ENCODE measurements at places on chromosomes 16 and 17. TPM values are rescaled to one million over a fixed set of nuclear protein-coding genes. Genes with fewer than 3 reads are reported as not detected.

DNA sequence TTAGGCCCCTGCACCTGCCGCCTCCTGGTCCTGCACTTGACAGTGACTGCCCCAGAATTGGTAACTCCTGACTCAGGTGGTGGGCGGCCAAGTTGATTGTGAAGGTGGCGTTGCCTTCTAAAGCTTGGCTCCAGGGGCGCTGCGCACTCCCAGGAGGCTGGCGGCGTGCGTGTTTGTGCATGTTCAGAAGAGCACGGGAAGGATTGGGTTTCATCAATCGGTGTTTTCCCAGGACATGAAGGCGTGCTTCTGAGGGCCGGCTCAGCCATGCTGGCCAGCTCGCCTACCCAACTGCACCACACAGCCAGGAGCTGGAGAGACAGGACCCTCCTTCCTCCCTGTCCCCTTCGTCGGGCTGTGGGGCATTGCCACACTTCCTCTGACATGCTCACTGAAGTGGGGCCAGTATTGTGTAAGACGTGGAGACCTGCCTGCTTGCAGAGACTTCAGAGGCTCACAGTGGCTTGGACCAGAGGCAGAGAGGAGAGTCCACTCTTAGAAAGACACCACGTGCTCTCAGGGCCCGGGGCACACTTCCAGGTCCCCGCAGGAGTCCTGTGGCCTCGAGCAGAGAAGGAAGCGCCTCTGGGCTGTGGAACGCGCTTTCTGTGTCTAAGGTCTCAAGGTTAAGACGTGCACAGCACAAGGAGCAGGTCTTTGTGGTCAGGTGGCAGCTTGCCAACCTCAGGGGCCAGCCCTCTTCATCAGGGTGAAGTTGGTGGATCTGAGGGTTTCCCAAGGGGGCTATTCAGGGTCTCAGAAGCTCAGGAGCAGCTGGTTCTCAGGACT, 2.8 kb downstream of the RAB40C start:
- DNase-seq: peak; percentile 92

- no peak for DNase-seq
Observed at GRCh38 chr16:88050952-88051660, 99.9 kb downstream of the BANP start.

GRCh38 chr17:80356231-80356856, 58.6 kb upstream of the ENDOV start:
- DNase-seq: peak; percentile 64

DNA sequence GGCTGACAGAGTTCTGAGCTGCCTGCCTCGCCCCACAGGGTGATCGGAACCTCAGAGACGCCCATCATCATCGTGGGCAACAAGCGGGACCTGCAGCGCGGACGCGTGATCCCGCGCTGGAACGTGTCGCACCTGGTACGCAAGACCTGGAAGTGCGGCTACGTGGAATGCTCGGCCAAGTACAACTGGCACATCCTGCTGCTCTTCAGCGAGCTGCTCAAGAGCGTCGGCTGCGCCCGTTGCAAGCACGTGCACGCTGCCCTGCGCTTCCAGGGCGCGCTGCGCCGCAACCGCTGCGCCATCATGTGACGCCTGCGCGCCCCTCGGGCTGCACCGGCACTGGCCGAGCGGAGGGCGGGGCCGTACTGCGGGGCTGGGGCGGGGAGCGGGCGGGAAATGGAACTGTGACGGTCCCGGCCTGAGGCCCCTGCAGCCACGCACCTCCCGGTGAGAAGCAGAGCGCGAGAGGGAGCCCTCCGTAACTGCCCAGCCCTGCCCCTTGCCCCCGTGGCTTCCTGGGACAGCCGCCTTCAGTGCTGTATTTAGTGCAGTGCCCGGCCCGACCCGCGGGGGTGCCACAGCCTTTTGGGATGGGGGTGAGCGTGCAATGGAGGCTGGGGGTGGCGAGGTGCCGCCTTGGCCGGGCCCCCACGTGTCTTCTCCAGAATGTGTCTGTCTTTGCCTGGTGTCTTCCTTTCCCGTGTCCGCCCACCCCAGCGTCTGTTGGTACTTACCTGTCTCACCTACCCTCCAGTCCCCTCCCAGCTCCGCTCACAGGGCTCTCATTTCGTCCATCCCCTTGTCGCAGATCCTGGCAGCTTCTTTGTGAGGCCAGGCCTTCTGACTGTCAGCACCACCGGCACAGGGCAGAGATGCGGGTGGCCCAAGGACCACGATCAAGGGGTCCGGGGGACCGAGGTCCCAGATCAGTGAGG, 9.8 kb downstream of the RASL10B start:
- DNase-seq: no peak

DNA sequence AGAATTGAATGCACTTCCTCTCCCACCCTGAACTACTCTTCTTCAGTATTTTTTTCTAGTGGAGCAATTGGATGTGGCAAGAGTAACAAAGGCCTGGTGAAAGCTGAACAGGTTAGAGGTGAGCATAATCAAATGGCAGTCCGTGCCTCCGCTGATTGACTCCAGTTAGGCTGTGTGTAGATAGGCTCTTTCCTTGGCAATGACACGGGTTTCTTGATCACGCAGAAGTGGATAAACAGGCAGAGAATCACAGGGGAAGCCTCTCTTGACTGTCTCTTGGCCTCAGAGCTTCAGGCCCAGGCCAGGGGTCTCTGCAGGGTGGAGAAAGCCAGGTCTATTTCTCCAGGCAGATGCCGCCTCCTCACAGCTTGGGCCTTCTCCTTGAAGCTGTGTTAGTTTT, 4.2 kb downstream of the CD300LB start:
- peak; percentile 14 for DNase-seq

- DNase-seq: no peak
Observed at GRCh38 chr16:15498427-15499175, 64.2 kb downstream of the BMERB1 start.

- no peak for DNase-seq
Observed at GRCh38 chr16:28930652-28931051, 1.1 kb upstream of the CD19 start.

GRCh38 chr16:55411231-55411630, 67.8 kb upstream of the MMP2 start:
- DNase-seq: no peak

DNA sequence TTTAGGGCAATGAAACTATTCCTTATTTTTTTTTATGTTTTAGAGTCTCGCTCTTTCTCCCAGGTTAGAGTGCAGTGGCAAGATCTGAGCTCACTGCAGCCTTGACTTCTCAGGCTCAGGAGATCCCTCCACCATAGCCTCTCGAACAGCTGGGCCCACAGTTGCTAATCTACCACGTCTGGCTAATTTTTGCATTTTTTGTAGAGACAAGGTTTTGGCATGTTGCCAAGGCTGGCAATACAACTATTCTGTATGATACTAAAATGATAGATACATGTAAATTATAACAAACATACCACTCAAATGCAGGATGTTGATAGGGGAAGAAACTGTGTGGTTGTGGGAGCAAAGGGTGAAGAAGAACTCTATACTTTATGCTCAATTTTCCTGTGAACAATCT, 401.3 kb downstream of the ZFHX3 start:
- no peak for DNase-seq

DNA sequence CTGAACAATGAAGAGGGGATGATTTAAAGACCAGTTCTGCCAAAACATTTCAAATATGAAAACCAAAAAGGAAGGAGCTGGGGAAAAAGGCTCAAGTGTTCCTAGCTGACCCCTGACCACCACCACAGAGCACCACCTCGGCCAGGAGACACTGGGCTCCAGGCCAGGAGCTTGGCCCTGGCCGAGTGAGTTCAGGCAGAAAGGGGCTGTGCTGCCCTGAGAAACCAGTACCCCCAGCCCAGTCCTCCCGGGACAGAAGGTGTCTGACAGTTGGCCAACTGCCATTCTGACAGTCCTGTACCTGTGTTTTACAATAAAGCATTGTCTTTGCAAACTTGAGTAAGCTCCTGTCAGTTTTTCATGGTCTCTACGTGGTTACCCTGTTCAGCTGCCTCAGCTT, 98.2 kb downstream of the VPS53 start:
- no peak for DNase-seq

GRCh38 chr16:53052519-53053501, at the start of gene CHD9NB:
Gene CHD9NB, minus strand, starts transcription at chr16:53052897. Its CDS starts 8,739 bp downstream, at chr16:53044158.
- DNase-seq: peak; percentile 51

DNA sequence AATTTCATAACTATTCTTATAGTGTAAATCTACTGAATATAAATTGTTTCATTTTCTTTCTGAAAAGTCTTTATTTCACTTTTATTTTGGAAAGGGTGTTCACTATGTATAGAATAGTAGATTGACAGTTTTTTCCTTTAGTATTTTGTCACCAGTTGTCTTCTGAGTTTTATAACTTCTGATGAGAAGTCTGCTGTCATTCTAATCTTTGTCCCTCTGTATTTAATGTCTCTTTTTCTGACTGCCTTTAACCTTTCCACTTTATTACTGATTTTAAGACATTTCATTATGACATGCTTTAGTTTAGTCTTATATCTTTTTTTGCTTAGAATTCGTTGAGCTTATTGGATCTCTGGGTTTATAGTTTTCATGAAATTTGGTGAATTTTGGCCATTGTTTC, 166.9 kb downstream of the FTO start:
- no peak for DNase-seq

- peak; percentile 61 for DNase-seq
Observed at GRCh38 chr16:49474741-49475140, 101.1 kb downstream of the C16orf78 start.

GRCh38 chr17:227946-228615, 46.6 kb upstream of the DOC2B start:
- DNase-seq: no peak

- no peak for DNase-seq
Observed at GRCh38 chr17:31274252-31274651, 22.8 kb downstream of the OMG start.

GRCh38 chr16:55439101-55439690, 39.8 kb upstream of the MMP2 start:
- no peak for DNase-seq

DNA sequence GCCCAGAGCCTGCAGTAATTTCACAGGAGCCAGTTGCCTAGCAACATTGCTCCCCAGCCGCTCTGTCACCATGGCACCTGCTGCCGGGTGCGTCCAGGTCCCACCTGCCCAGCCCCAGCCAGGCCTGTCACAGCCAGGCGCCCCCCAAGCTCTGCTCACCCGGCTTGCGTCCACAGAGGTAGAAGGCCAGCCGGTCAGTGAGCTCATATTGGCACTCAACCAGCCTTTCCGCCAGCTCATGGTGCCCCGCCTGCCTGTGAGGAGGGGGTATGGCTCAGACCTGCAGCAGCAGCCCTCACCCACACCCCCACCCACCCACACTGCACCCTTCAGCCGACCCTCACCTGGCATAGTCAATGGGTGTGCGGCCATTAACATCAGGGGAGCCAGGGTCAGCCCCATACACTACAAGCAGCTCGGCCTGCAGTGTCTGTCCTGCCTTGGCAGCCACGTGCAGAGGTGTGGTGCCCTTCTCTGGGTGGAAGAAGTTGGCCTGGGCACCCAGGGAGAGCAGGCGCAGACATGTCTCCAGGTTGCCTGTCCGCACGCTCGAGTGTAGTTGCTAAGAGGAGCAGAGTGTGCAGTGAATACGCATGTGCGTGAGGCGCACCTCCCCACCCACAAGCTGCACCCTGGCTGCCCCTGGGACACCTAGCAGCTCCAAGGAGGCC, 7.7 kb downstream of the GIT1 start:
- no peak for DNase-seq

DNA sequence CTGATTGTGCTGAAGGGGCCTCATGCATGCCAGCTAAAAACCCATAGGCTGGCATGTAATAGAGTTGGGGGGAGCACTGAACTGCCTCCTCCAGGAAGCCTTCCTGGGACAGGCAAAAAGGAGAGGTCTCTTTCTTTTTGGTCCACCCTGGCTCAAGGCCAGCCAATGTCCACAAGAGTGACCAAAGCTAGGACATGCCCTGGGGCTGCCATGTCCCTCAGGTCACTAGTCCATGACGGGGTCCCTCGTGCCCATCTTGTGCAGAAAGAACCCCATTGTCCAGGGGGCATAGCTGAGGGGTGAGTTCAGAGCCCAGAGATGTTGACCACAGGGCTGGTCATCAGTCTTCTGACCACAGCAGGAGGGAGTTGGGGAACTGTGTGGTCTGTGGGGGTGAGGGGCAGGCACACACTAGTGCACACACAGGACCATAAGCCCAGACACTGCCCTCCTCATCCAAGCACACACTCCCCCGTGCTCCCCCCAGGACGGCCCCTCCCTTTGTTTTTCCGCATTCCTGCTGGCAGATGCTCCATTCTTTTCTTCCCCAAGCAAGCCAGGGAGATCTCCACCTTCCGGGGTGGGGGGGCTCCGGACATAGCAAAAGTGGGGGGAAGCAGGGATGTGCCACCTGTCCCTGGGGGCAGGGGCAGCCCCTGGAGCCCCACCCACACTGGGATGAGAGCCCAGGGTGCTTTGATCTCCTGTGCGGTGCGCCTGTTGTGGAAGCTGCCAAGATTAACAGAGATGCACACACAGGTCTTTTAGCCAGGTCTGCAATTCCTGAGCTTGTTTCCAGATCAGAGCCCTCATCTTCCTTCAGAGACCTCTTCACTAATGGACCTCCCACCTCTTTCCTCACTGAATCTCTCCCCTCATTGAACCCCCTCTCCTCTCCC, 25.2 kb upstream of the PHB1 start:
- no peak for DNase-seq

DNA sequence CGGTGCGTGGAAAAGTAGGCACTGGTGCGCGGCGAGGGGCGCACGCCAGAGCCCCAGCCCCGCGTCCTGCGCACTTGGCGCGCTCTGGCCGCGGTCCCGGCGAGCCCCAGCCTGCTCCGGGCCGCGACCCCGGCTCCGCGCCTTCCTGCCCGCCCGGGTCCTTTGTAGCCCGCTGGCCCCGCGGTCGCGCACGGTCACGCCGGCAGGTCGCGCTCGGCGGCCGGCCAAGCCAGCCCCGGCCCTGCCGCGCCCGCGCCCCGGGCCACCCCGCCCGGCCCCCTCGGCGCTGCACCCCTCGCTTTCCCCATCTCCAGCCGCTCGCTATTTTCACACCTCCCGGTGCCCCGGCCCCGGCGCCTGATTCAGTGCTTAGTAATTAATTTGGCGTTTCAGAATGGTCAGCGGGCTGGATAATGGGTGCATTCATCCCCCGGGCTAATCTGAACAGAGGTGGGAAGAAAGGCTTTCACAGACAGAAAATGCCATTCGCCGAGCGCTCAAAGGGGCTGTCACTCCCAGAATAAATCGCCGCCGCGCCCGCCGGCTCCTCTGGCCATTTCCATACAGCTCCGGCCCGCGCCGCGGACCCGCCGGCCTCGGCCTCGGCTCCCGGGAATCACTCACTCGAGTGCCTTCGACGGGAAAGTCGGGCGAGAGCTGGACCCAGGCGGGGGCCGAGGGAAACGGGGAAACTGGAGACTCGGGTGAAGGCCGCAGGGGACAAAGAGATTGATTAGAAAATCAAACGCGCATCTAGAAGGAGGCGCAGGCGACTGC, 17.8 kb upstream of the NTN1 start:
- DNase-seq: peak; percentile 85

GRCh38 chr17:76106703-76107102, 3.1 kb upstream of the EXOC7 start:
- DNase-seq: no peak

The GALR2 gene
- not detected for total RNA-seq

The CCL2 gene
- total RNA-seq: 11.9 TPM

The COG4 gene
- 60.7 TPM for total RNA-seq

The MGAT5B gene
- 0.20 TPM for total RNA-seq

The ZNF48 gene
- 16.3 TPM for total RNA-seq

The CCL4 gene
- total RNA-seq: 7.4 TPM

The NUFIP2 gene
- 35.9 TPM for total RNA-seq

The ADAMTS18 gene
- not detected for total RNA-seq

The SLC38A8 gene
- not detected for total RNA-seq

The ABI3 gene
- 38.4 TPM for total RNA-seq

The OR4D2 gene
- not detected for total RNA-seq

The AXIN2 gene
- total RNA-seq: 48.0 TPM

Data from upper lobe of left lung (tissue), 6 donors.